CD8-positive, alpha-beta T cell (primary cell): ENCODE measurements at places on chromosomes 2 and 18.

GRCh38 chr2:202434472-202434871 lies 58.3 kb downstream of the BMPR2 start:
- no peak for DNase-seq

DNA sequence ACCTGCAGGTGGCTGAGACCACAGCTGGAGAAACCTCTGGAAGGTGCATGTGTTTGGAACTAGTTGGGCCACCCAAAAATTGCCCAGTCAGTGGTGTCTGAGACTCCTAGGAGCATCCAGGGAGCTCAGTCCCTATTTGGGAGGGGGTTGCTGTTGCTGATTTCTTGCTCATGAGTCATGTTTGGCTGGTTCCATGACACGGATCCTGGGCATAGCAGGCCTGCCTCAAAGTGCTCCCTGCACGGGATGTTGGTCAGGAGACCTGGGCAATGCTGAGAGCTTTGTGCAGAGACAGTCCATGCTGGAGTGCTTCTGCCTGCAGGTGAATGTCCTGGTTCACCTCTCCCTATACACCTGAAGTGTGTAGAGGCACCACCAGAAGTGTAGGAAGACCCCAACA lies 194.2 kb downstream of the GLI2 start:
- DNase-seq, result no peak

DNA sequence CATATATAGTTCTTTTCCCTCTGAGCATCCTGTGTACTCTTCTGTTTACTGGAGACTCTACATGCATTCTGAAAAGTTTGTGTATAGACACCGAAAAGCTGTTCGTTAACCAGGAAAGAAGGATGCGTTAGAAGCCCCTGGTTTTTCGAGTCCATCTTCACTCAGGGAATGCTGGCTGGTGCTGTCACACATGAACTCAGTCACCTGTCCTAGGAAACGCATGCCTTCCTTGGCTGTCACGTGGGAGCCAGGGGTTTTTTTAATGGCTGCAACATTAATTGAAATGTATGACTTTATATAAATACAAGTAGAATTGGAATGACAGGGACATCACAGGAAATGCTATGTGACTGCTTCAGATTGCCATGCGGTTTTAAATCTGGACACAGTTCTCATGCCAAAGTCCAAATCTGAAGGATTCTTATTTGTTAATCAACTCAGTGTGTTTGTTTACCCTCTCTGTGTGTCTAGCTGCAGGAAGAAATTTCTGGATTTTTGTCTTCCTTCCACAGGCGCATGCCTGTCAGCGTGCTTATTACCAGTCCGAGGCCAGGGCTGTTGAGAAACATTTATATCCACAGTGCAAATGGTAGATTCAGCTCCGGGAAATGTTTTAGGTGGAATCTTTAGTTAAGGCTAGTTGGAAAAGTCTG lies 2.6 kb downstream of the RAMP1 start:
- DNase-seq, result no peak

- no peak for DNase-seq
Observed at GRCh38 chr2:18149660-18150246, 271.3 kb downstream of the KCNS3 start.

GRCh38 chr2:65369980-65370379 lies 62.4 kb downstream of the SPRED2 start:
- DNase-seq, result no peak

- DNase-seq, result no peak
Observed at GRCh38 chr2:147538088-147538487, 306.7 kb upstream of the ACVR2A start.

DNA sequence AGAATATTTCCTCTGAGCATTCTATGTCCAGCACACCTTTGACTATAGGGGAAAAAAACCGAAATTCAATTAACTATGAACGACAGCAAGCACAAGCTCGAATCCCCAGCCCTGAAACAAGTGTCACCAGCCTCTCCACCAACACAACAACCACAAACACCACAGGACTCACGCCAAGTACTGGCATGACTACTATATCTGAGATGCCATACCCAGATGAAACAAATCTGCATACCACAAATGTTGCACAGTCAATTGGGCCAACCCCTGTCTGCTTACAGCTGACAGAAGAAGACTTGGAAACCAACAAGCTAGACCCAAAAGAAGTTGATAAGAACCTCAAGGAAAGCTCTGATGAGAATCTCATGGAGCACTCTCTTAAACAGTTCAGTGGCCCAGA lies 79.4 kb upstream of the FAM117B start:
- no peak for DNase-seq
